Fibroblast of the aortic adventitia (primary cell): ENCODE measurements at places on chromosomes 11 and 22. TPM values are rescaled to one million over a fixed set of nuclear protein-coding genes. Genes with fewer than 3 reads are reported as not detected.
A peak's percentile ranks its signal among the peaks of the same experiment; 100 is the strongest.

- no peak for DNase-seq
Measured at GRCh38 chr11:107792049-107792443, 66.5 kb downstream of the SLC35F2 start.

Gene KCNJ11
- total RNA-seq, result not detected in 2 replicates

GRCh38 chr11:103907548-103908455, 128.6 kb upstream of the DDI1 start:
- DNase-seq, result peak; percentile 62

- no peak for DNase-seq
Measured at GRCh38 chr11:76676636-76677457, 6.3 kb upstream of the LRRC32 start.

GRCh38 chr11:14073849-14074476, 111.4 kb downstream of the SPON1 start:
- DNase-seq, result peak; percentile 73

DNA sequence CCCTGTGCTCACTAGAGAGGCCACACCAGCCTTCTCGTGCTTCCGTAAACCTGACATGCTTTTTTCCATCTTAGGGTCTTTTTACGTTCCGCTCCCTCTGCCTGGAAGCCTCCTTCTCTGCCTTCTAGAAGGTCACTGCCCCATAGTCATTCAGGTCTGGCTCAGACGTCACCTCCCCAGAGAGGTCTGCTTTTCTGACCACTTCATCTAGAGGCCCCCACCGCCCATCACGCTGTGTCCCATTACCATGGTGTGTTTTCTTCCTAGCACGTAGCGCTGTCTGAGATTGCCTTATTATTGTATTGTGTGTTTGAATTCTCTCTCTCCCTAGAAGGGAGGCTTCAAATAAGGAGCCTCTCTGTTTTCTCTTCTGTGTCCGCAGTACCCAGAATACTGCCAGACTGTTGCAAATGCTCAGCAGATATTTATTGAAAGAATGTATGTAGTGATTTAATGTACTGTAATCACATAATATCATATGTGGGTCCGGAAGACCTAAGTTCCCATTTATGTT, 10.0 kb downstream of the TAB1 start:
- no peak for DNase-seq
